Hippocampal formation (tissue), 2 donors: ENCODE measurements at places on chromosomes 5 and 9.

DNA sequence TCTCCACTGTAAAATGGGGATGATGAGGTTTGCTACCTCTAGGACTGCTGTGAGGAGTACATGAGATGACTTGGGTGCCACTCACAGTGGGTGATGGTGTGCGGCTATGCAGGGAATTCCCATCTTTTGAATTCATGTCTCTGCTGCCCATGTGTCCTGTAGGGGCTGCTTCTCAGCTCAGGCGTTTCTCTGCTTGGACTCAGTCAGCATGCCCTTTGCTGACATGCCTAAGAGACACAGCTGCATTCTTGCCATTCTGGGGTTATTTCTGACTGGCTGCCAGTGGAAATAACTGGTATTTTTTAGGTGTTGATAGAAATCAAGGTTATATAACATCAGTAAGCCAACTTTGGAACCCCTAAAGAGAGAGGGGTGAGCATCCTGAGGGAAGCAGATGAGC lies 24.3 kb upstream of the XPA start:
- no peak for DNase-seq

DNA sequence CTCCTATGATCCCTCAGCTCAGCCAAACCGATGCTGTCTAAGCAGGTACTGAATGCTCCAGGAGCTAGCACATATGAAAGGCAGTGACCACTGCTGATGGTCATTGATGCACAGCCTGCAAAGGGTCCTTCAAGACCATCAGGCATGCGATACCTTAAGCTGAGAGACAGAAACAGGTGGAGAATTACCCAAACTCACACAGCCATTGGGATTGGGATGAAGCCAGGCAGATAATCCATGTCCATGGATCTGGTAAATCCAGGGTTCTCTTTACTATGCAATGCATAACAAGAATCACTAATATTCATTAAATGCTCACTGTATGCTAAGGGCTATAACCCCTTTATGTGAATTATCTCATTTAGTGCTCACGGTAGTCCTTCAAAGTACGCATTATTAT lies 36.2 kb downstream of the RAPGEF1 start:
- DNase-seq = no peak

DNA sequence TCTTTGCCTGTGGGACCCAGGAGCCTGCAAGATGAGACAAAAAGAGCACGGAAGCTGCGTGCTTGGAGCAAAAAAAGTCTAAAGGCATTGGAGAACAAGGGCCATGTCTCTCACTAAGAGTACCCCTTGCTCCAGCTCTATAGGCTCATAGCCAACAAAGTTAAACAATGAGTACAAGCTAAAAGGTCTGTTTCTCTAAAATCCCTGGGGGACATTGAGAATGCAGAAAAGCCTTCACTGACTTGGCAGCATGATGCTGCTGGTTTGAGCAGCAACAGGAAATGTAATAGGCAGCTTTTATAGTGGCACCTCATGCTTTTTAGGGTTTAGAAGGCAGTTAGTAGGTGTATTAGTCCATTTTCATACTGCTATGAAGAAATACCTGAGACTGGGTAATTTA lies 287.5 kb downstream of the SMARCA2 start:
- no peak for DNase-seq

DNA sequence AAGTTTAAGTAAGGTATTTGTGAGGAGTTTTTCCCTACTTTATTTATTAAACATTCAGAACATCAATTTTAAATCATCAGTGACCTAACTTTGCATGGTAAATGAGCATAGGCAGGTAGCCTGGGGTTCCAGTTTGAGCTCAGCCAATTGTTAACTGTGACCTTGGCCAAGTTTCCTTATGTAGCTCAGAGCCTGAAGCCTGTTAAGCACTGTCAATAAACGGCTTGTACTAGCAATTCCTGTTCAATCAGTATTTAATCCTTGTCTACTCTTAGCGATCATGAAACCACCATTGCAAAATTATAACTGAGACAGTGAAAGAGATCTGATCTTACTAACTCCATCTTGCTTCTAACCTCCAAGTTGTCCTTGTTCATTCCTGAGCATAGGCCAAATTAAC lies 4.7 kb upstream of the SOWAHA start:
- DNase-seq = no peak

DNA sequence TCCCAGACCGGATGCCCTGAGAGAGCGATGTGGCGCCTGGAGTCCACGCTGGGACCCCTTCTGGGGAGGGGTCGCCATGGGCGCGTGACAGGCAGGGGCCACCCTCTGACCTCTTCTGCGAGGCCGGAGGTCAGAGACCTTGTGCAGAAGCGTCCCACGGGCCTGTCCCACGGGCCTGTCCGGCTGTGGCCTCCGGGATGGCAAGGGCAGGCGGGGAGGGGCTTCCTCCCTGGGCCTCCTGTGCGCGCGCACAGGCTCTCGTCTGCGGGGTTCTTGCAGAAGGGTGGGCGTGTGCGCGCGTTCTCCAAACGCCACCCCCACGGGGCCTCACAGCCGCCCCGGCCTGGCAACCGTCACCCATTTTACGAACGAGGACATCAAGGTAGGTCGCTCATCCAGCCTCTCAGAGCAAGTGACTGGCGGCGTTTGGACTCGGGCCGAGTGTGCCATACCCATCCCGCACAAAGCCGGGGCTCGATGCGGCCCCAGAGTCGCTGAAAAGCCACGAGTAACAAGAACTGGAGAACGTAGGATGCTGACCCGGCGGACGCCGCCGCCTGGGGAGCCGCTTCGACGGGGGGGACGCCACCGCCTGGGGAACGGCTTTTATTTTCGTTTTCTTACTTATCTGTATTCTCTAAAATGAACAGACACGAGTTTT lies 897 bp downstream of the AHRR start:
- no peak for DNase-seq

GRCh38 chr9:2243666-2244555 lies 228.8 kb downstream of the SMARCA2 start:
- no peak for DNase-seq
